ENCODE measurements at places on chromosomes 5 and 9.

DNA sequence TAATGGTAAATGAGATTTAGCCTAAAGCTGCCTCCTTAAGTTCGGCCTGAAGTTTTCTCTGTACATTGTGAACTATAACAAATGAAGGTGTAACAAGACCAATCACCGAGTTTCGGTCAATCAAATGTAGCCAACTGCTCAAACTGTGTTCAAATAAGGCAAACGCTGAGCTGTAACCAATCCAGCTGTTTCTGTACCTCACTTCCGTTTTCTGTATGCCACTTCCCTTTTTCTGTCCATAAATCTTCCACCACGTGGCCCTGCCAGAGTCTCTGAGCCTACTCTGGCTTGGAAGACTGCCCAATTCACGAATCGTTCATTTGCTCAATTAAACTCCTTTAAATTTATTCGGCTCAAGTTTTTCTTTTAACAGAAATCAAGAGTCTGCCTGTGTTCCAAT lies 193.5 kb upstream of the KLF9 start:
- no peak for DNase-seq

- DNase-seq: no peak
These were observed 2.1 kb upstream of the INPP5E start for GRCh38 chr9:136441681-136442245.

- DNase-seq: no peak
These were observed 158.4 kb downstream of the NIPBL start for GRCh38 chr5:37034955-37035354.

GRCh38 chr5:63125392-63125791 lies 546.8 kb downstream of the LRRC70 start:
- DNase-seq: no peak

DNA sequence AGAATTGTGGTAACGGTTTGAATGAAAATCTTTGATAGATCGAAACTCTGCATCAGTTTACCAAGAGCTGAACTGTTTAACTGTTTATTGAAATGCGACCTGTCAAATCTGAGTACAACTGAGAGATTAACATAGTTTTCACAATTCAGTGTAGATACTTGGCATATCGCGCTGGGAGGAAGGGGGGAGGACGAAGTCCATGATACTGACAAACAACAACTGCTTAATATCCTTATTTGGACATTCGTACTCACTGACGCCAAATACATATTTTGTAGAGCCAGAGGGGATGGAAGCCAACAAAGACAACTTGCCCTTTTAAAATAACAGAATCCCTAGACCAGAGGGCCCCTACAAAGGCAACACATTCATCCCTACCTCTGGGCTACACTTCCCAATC lies 93.2 kb downstream of the GLIS3 start:
- no peak for DNase-seq

- peak; percentile 87 for DNase-seq
These were observed 159.5 kb downstream of the C9orf152 start for GRCh38 chr9:110048403-110048975.

DNA sequence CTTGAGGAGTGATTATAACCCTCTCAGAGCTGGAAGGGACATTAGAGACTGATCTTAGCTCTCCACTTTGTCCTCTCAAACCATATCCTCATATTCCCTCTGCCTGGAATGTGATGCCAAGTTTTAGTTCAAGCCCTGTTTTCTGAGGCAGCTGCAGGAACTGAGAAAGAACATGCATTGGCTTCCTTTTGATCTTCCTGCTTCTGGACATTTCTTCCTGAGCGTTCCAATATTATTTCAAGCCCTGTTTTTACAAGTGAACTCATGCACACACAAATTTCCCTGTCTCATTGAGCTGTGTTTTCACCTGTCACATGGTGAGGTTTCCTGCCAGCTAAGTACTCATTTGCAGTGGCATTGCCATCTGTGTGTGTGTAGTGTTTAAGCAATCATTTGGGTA lies 17.0 kb downstream of the FOCAD start:
- peak; percentile 14 for DNase-seq

DNA sequence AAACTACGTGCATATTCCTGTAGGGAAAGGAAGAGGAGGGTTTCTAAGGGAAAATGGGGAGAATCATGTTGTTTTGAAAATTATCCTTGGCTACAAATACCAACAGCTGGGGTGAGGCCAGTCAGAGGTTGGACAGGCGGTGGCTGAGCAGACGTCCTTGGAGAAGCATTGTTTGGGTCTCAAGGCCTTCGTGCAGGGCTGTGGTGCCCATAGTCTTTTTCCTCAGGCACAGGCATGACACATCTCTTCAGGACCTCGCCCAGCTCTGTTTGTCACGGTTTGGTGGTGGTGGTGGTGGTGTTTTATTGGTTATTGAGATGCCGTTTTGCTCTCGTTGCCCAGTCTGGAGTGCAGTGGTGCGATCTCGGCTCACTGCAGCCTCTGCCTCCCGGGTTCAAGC lies 27.8 kb upstream of the EGFL7 start:
- no peak for DNase-seq

DNA sequence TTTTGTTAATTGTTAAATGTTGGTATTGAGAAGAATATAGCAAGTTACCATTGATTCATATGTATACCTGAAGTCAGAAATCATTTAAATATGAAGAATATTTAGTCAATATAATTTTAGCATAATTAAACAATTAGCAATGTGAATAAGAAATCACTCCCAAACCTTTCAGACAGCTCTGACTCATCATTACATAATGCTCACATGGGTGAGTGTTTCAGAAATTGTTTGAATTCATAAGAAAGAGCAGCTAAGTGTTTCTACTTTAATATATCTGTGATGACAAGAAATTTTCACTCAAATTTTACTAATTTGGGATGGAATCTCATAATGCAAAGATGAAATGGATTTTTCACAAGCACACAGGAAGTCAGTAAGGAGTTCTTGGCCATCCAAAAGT lies 42.0 kb upstream of the CDC42SE2 start:
- DNase-seq: no peak

DNA sequence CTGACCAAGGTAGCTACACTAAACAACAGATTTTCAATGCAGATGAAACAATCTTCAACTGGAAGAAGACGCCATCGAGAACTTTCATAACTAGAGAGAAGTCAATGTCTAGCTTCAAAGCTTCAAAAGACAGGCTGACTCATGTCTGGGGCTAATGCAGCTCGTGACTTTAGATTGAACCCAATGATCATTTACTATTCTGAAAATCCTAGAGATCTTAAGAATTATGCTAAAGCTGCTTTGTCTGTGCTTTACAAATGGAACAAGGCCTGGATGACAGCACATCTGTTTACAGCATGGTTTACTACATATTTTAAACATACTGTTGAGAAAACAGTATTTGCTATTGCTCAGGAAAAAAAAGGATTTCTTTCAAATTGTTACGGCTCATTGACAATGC lies 54.9 kb downstream of the RICTOR start:
- no peak for DNase-seq

DNA sequence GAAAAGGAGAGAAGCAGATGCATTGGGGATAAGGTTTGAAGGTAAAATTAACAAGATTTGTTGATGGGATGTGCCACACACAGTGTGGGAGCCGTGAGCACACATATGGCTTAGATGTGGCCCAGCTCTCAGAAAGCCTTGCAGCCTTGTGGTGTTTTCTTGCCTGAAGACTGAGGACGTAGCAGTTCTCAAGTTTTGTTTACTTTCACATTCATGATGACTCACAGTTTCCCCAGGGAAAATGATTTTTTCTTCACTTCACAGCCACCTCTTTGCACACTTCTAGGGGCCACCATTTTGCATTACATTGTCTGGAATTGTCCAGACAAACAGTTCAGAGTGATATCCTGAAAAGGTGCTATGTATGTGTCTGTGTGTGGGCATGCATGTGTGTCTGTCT lies 126.2 kb downstream of the BASP1 start:
- DNase-seq: no peak

- DNase-seq: no peak
These were observed 82.9 kb upstream of the ALDH1B1 start for GRCh38 chr9:38309324-38310195.

GRCh38 chr5:122170620-122171019 lies 41.3 kb downstream of the ZNF474 start:
- no peak for DNase-seq

DNA sequence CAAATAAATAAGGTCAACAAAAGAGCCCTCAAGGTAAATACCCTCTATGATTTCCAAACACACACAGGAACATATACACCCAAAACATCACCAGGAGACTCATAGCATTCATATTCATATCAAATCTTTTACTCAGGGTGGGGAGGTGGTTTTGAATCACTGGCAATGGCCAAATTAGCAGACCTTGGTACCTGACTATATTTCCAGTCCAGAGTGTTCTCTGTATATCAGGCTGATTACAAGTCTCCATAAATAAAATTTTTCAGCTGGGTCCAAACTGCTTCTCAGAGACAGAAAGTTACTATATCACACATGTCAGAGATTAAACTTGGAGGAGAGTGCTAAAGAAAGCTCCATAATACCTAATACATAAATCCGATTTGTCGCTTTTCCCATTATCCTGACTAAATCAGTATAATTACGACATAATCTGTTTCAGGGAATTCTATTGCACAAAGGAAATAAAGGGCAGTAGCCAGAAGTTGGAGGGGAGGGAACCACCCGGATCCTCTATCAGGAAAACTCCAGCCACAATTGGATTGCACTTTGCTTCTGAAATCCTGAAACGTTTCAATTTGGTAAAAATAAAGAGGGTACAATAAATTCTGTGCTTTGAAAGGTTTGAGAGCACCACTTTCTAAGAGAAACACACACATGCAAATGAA lies 7.0 kb upstream of the GOLGA1 start:
- DNase-seq: no peak

DNA sequence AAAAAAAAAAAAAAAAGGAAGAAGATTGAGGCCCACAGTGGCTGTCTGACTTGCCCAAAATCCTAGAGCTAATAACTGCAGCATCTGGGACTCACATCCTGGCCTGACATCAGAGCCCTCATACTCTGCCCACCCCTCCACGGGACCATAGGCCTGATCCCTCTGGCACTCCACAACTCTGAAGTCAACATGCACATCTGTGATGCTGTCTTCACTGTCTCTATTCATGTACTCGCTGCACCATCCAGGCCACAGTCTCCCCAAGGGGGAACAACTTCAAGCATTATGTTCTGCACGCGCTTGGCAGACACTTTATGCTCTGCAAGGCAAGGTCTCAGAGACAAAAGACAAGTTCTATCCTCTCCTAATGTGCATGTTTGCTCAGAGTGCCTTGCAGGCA lies 158.2 kb downstream of the SPOCK1 start:
- no peak for DNase-seq

DNA sequence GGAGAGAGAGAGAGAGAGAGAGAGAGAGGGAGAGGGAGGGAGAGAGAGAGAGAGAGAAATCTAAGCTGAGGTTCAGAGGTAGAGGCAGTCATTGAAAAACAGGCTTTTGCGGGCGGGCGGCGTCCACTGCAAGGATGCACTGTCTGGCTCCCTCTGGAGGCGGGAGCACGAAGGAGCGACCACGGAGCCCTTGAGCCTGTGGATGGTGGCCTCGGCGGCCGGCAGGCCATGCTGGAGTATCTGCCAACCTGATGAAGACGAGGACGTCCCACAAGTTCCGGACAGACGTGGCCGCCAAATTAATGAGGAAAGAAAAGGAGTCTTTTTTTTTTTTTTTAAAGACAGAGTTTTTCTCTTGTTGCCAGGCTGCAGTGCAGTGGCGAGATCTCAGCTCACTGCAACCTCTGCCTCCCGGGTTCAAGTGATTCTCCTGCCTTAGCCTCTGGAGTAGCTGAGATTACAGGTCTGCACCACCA lies 2.2 kb upstream of the CCDC125 start:
- DNase-seq: peak; percentile 76

GRCh38 chr9:109115931-109116526 lies 3.7 kb downstream of the TMEM245 start:
- DNase-seq: no peak

- DNase-seq: no peak
These were observed 158.8 kb upstream of the ZNF462 start for GRCh38 chr9:106704056-106704615.

- DNase-seq: no peak
These were observed 178.7 kb downstream of the NDUFS4 start for GRCh38 chr5:53739111-53739510.

GRCh38 chr5:154970759-154971158 lies 29.9 kb downstream of the MRPL22 start:
- no peak for DNase-seq

GRCh38 chr5:151070449-151070848 lies 10.4 kb downstream of the TNIP1 start:
- DNase-seq: no peak

DNA sequence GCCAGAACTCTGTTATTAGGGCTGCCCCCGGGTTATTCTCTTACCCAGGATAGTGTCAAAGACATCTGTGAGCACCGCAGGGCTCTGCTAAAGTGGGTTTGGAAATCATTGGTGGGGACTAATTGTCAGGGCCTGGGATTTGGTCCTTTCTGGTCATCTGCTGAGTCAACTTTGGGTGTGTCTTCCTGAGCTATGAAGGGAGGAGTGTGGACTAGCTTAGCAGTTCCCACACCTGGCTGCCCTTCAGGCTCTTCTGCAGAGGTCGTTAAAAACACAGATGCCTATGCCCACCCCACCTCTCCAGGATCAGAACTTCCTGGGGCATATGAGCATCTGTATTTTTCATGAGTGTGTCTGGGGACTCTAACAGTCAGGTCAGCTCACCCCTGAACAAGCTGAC lies 352.2 kb downstream of the SLIT3 start:
- DNase-seq: no peak

- DNase-seq: no peak
These were observed 21.0 kb downstream of the SNX30 start for GRCh38 chr9:112771359-112772214.

- no peak for DNase-seq
These were observed 3.3 kb downstream of the LCN8 start for GRCh38 chr9:136754626-136755301.
